Progenitor cell of endocrine pancreas (in vitro differentiated cells): ENCODE measurements at places on chromosomes 7 and 10.

DNA sequence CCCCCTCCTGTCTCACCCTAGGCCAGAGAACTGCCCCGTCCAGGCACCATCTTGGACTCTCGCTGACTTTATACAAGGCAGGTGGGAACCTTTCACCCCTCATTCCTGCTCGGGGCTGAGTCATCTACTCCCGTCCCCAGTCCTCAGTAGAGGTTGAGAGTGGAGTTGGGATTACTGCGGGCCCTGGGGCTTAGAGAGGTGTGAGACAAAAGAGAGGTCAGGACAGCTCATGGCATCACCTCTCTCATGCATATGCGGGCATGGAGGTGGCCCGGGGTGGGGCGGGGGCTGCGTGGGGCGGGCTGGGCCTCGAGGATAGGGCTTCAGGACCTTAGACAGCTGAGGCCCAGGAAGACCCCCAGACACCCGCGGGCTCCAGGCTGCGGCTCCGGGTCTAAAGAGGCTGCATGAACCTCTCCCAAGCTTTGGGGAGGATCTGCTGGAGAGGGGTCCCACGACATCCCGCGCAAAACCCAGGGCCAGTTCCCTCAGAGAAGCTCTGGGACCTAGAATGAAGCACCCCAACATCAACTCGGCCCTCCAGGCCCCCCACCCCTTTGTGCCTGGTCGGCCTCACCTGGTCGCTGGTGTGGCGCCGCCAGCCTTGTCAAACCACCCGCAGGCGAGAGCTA is 317 bp downstream of the PDZD7 start:
- no peak for DNase-seq

DNA sequence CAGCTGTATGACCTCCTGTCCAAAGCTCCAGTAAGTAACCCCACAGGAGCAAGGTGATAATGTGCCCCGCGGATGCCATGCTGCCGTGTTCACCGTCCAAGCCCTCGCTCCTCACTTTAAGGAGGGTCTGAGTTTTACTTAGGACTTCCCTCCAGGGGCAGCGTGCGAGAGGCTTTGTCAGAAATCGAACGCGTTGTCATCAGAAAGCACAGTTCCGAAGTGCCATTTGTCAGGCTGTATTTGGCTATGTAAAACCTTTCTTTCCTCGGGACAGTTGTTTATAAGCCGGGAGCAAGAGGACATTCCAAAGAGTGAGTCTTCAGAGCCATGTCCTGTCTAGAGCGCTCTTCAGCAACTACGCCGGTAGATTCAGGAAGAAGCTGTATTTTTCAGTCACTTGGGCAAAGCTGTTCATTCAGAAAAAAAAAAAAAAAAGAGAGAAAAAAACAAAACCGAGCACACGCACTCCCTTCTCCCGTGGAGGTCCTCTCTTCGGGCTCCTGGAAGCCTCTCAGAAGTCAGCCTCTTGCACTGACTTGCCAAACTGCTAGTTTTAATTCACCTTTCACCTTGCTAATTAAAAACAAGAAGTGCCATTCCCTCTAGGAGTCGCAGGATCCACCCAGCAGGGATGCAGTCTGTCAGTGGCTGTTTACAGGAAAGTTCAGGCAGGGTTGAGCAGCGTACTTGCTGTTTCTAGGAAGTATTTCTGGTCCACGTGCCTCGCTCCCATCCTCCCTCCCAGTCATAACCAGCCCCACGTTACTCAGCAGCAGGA is at the start of gene SEMA3E:
SEMA3E (minus strand) TSS at position 676 of the 778 bp plus-strand sequence.
- DNase-seq = no peak

GRCh38 chr10:13930120-13930519 is 343.4 kb downstream of the PRPF18 start:
- no peak for DNase-seq

GRCh38 chr7:44396931-44397545 is 71.6 kb upstream of the CAMK2B start:
- DNase-seq = no peak

DNA sequence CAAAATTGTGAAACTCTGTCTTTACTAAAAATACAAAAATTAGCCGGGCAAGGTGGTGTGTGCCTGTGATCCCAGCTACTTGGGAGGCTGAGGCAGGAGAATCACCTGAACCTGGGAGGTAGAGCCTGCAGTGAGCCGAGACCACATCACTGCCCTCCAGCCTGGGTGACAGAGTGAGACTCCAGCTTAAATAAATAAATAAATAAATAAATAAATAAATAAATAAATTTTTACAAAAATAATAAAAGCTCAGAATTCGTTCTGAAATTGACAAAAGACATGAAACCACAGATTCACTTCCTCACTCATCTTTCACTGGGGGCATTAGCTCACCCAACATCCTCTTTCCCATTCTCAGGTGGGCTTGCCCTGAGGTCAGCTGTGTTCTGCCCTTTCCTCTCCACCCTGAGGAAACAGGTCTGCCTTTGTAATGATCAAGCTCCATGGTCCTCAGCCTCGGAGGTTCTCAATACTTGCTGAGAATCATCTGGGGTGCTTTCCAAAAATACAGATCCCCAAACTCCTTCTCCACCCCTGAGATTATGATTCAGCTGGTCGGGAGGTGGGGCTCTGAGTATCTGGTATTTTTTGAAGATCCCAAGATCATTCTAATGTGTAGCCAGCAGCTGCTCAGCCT is 29.2 kb upstream of the APBB1IP start:
- no peak for DNase-seq

GRCh38 chr7:65812281-65812680 is 60.6 kb upstream of the VKORC1L1 start:
- no peak for DNase-seq

DNA sequence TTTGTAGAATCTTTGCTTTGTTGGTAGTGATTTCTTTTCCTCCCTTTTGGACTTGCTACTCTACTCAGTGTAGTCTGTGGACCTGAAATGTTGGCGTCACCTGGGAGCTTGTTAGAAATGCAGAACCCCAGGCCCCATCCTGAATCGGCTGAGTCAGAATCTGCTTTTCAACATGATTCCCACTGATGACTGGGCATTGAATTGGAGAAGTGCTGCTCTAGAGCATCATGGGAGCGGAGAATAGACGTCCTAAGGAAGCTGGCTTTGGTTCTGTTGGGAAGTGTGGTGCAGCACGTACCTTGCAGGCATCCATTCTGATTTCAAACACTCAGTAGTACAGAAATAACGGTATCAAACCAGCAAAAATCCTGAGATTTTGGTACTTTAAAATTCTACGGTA is 54.7 kb downstream of the RBM33 start:
- no peak for DNase-seq

DNA sequence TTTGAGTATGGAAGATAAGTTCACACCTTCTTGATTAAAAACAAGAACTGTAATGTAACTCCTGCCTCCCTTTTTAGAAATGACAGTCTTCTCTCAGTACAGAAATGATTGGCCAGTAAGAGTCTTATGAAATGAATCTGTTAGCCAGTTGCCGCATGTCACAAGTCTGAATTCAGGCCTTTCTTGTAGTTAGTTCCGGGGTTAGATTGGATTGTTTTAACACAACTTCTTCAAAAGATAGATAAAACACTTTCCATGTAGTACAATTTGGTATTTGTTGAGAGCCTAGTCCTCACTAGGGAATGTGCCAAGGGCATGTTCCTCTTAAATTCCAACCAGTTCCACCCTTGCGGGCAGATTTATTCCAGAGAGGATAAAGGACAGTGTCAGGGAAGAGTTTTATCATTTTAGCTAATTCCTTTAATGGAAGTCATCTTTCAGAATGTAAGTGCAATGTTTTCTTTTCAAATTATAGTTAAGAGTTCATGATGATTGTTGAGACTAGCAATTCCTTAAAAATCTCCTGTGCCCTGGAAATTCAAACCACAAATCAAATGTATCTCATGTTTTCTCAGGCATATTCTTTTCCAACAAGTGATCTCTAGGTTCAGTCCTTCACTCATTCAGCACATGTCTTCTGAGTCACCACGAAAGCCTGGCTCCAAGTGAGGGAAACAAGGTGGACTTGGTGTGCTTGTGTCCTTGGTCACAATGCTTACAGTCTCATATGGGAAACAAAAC is 4.1 kb downstream of the FHIP2A start:
- DNase-seq = no peak

GRCh38 chr10:79310911-79311573 is 36.2 kb upstream of the PPIF start:
- DNase-seq = no peak

DNA sequence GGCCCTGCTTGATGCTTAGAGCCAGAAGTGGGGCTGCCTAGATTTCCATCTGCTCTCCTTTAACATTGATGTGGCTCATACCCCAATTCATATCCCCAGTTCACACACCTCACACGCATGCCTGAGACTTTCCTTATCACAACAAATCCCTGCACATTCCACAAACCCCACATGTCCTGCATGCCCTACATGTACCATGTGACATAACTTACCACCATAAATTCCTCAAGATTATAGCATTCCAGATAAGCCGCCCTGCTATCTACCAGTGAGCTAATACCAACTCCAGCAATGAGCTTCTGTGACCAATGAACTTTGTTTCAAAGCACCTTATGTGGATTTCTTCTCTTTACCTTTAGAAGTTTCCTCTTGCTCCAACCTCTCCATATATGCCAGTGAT is 104.7 kb upstream of the RAB11FIP2 start:
- DNase-seq = no peak

DNA sequence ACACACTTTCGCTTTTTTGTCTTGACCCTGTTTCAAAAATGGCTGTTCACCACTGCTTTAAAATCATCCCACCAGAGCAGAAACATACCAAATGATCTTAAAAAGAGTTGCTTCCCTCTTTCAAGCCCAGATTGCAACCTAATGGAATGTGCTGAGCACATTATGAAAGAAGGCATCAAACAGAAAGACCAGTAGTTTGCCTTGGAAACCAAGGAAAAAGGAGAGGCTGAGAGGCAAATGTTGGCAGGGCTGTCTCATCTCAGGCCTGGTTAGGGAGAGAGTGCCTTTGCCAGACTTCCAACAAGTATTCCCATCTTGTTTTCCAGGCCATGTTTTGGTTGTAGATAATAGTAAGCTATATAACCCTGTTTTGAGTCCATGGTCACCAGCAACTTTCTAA is 64.3 kb downstream of the ABCB4 start:
- no peak for DNase-seq

DNA sequence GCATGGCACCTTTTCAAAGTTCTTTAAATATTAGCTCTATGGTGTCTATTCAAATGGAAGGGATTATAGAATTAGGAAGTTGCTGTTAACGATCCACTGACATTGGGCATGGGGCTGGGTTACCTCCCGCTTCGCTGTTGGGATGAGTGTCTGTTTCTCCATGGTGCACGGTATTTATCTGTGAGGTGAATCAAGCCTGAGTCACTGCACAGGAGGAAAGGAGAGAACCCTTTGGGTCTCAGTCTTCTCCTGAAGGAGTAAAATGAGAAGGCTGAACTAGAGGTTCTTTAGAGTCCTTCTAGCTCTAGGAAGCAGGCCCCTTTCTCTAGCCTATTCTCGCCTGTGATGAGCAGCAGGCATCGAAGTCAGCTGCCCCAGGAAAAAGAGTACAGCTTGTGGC is 7.3 kb downstream of the JCAD start:
- no peak for DNase-seq

GRCh38 chr7:32091608-32092210 is 21.5 kb upstream of the PDE1C start:
- DNase-seq = no peak

GRCh38 chr7:70696201-70696754 is 435.7 kb upstream of the GALNT17 start:
- no peak for DNase-seq

GRCh38 chr10:75887992-75888680 is 456.7 kb downstream of the LRMDA start:
- DNase-seq = no peak
